ENCODE measurements at places on chromosomes 1 and 21. TPM values are rescaled to one million over a fixed set of nuclear protein-coding genes. Genes with fewer than 3 reads are reported as not detected.

CA14 gene
- not detected for total RNA-seq

GRCh38 chr1:178494569-178494971 is 2.2 kb downstream of the CLEC20A start:
- DNase-seq = no peak

- peak; percentile 28 for DNase-seq
Measured at GRCh38 chr1:33259879-33260278, 3.6 kb downstream of the ZNF362 start.

DNA sequence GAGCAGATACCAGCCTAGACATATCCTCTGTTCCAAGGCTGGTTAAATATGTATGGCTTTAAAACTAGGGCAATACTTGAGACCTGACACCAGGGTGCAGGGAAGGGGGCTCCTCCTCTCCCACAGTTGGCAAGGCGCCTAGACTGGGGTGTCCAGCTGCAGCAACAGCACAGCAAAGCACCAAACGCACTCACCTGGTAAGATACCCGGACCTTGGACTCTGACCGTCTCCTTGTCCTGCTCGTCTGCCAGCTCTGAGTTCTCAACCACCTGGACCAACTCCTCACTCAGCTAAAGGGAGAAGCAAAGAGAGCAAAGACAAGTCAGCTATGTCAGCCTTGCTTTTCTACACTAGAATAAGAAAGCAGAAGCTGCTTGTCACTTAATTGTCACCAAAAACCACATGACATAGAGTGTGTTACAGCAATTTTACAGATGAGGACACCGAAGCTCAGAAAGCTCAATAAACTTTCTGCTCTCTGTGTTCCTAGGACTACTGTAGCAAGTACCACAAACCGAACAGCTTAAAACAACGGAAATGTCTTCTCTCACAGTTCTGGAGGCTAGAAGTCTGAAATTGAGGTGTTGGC is 4.4 kb downstream of the PACC1 start:
- DNase-seq = no peak

- no peak for DNase-seq
Measured at GRCh38 chr1:230753191-230753585, 6.0 kb downstream of the CAPN9 start.

GRCh38 chr1:203726417-203726867 is 38.5 kb upstream of the LAX1 start:
- DNase-seq = no peak

DNA sequence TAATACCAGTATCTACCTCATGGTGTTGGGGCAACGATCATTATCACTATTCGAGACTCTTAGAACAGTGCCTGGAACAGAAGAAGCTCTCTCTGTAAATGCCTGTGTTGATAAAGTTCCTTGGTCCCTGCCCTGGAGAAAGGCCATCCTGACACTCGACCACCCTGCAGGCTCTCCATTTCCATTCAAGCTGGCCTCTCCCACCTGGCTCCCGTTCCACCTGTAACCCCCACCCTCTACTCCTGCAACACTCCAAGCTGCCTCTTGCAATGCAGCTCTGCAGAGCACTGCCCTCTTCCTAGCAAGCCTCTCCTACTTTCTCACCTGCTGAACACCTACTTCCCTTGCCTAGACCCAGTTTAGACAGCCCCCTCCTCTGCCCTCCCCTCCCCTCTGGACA is 6.1 kb downstream of the SPOCD1 start:
- DNase-seq = peak; percentile 5

DNA sequence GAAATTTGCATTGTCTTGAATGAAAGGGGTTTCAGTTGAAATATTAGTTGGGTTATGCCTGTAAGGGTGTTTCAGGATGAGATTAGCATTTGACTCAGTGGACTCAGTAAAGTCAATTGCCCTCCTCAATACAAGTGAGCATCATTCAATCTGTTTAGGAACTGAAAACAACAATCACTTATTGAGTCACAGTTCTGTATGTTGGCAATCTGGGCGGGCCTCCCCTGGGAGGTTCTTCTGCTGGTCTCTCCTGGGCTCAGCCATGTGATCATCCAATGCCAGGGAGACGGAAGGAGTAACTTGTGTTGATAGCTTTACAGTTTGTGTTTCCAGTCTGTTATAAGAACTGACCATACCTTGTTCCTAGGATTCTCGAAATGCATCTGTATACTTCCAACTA is 262.9 kb upstream of the RUNX1 start:
- no peak for DNase-seq

- no peak for DNase-seq
Measured at GRCh38 chr1:234320549-234320948, 52.7 kb upstream of the COA6 start.

HSD3B1 gene
- total RNA-seq = not detected

GRCh38 chr1:180002437-180002836 is 47.8 kb downstream of the CEP350 start:
- DNase-seq = no peak

DNA sequence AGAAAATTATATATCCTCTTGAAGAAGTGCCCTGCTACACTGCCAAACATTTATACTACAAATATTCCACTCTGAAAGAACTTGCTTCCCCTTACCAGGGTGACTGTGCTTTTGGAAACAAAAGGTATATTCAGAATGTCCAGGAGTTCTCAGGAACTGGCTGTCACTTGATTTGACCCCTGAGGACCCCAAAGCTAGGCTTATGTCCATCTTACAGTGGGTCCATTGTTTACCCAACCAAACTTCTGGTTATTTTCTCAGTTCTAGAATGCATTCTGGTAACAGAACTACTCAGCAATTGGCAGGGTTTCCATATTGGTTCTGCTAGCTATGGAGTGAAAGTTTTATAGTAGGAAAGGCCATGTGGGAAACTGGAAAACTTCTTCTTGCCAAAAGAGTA is 207.1 kb upstream of the KCTD3 start:
- no peak for DNase-seq

DNA sequence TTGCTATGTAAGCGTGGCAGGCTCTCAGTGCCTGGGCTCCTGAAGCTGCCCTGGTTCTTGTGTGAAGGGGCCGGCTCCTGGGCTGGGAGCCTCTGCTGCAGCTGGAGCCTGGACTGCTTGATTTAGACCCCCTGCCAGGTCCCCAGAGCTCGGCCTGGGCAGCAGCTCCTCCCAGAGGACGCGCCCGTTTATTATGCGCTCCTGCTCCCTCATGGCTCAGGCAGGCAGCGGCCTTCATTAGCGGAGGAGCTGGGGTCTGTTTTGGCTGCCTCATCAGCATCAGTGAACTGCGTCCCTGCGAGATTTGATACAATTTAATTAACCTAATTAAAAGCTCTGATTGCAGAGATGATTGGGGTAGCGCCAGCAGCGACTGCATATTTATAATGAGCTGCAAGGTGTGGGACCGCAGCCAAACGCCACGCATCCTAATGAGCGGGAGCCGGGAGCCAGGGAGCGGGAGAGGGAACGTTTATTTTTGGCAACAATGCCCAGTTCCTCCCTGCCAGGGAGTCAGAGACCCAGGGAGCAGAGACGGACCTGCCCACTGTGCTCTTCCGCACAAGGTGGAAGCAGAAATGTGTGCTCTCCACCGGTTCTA is 16.6 kb downstream of the UTP11 start:
- DNase-seq = no peak

- no peak for DNase-seq
Measured at GRCh38 chr1:232868793-232869491, 63.7 kb downstream of the MAP10 start.

C8A gene
- not detected for total RNA-seq

DNA sequence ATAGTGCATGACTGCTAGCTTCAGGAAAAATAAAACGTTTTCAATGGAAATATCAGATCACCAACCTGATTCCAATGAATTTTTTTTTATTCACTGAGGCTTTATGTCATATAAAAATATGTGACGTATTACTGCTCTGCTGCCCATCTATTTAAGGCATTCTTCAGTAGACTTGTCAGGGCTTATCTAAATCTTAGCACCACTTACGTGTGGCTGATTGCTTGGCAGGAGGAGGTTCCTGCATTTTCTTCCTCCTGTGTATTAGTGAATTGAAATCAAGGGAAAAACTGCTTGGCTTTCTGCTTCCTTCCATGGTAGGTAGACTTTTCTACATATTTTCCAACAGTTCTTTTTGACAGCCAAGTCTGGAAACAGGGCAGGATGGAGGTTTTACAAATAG is 80.3 kb downstream of the ROR1 start:
- DNase-seq = no peak

DNA sequence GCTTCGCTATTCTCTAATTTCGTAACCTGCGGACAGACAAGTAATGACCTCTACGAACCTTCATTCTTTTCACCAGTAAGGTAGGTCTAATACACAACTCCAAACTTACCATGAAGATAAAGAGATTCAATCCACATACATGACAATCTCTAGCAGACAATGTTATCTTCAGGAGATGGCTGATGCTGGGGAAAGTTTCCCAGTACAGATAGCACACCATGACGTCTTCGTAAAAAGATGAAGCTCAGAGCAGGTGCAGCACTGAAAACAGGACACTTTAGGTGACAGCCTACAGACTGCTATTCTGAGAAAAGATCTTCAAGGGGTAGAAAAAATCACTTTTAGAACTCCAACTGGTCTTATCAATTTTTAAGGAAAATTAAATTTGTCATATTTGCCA is 41.3 kb downstream of the ZNF281 start:
- DNase-seq = no peak

PHACTR4 gene
- total RNA-seq = 21.7 TPM

DNA sequence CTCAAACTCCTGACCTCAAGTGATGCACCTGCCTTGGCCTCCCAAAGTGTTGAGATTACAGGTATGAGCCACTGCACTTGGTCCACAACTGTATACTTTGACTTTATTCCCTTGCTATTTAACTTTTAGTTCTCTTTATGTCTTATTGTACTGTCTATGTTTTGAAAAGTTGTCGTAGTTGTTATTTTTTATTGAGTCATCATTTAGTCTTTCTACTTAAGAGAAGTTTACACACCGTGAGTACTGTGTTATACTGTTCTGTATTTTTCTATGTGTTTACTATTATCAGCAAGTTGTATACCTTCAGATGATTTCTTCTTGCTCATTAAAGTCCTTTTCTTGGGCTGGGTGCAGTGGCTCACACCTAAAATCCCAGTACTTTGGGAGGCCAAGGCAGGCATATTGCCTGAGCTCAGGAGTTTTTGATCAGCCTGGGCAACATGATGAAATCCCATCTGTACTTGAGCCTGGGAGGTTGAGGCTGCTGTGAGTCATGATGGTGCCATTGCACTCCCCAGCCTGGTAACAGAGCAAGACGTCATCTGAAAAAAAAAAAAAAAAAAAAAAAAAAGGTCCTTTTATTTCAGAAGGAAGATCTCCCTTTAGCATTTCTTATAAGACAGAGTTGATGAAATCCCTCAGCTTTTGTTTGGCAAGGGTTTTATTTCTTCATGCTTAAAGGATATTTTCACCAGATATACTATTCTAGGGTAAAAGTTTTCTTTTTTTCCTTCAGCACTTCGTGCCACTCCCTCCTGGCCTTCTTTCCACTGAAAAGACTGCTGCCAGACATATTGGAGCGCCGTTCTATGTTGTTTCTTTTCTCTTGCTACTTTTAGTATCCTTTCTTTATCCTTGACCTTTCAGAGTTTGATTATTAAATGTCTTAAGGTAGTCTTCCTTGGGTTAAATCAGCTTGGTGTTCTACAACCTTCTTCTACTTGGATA is 47.6 kb downstream of the TNFSF18 start:
- DNase-seq = no peak

ZNF648 gene
- not detected for total RNA-seq

DNA sequence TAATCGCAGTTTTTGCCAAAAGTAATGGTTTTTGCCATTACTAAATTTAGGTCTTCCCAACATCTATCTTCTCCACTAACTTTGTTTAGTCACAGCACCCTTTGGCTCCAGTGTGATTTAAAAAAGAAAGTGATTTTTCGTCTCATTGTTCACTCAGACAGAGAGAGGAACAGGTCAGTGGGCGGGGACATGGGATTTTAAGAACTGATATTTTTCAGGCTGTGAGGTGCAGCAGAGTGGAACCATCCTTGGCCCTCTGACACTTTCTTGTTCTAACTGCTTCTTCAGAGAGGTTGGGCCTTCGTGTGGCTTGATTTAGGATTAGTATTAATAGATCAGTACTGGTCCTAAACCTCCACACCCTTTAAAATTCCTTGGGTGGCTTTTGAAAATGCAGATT is 38.8 kb downstream of the CASQ2 start:
- DNase-seq = no peak

LORICRIN gene
- total RNA-seq = not detected

DNA sequence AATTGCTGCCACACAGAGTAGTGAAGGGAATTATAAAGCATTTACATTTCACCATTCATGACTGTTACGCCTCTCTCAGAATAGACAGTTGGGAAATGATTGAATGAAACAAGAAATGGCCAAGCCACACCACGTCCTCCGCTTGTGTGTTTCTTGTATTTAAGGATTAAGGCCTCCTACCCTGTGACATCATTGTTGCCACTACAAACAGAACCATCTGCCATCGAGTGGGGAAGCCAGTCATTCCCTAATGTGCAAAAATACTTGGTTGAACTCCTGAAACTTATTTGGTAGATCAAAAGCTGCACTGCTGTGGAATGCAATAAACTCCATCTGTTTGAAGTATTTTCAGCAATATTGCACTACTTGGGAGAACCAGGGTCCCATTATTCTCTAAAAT is 99.0 kb upstream of the C1orf105 start:
- DNase-seq = no peak

NEGR1 gene
- 27.9 TPM for total RNA-seq

TFAP2E gene
- 0.65 TPM for total RNA-seq

- no peak for DNase-seq
Measured at GRCh38 chr1:12407050-12407961, 177.5 kb downstream of the VPS13D start.

RPE65 gene
- total RNA-seq = 0.19 TPM

DNA sequence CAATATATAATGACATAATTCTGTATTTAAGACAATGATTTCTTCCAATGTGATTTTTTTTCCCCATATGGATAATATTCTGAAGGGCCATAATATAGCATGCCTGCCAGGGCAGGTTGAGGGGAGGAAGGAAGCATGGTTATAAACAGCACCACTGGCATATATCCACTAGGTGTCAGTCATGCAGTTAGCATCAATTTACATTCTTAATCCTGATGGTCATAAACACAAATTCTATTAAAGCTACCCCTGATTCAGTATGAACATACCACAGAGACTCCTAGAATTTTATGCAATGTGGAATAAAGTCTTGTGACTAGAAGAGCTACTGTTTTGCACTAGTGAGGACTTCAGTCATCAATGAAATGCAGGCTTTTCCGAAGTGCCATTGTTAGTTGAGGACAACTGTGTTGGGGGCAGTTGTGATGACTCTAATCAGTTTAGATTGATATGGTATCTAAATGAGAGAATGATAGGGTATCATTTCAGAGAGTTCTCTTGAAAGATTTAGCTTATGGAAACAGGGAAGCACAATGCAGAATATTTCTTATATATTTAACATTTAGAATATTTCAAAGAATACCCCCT is 342.7 kb upstream of the NR5A2 start:
- no peak for DNase-seq
